ENCODE measurements at places on chromosomes 13 and 19.

- no peak for DNase-seq
These were observed 198.2 kb downstream of the SLC7A1 start for GRCh38 chr13:29397265-29397664.

- DNase-seq: no peak
These were observed 54.0 kb downstream of the DOCK9 start for GRCh38 chr13:98923641-98924397.

DNA sequence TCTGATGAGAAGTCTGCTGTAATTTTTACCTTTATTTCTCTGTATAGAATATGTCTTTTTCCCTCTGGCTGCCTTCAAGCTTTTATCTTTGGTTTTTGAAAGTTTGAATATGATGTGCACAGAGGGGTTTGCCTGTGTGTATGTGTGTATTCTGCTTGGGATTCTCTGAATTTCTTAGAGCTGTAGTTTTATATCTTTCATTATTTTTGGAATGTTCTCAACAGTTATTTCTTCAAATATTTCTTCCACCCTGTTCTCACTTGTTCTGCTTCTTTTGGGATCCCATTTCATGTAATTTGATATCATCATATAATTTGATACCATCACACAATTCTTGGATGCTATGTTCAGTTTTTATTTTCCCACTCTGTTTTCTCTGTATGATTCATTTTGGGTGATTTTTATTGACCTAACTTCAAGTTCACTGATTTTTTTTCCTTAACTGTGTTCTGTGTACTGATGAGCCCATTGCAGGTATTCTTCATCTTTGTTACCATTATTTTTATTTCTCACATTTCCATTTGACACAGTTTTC, 7.5 kb downstream of the COG3 start:
- no peak for DNase-seq

GRCh38 chr13:73025217-73026012, 33.4 kb upstream of the KLF5 start:
- DNase-seq: no peak

DNA sequence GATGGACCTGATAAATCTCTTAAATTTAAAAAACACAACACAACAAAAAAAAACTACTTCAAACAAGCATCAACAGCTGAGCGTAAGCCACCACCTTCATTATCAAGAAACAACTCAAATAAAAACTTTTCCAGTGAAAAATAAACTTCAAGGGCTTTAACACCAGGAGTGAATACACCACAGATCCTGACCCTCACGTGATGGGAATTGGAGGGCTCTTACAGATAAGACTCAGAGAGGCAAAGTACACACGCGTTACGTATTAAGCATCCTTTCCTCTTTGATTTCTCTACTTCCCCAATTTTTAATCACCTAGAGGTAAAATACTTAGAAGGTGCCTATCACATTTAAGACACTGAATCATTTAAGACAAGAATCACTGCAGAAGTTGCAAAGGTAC, 573 bp upstream of the STARD13 start:
- DNase-seq: no peak

DNA sequence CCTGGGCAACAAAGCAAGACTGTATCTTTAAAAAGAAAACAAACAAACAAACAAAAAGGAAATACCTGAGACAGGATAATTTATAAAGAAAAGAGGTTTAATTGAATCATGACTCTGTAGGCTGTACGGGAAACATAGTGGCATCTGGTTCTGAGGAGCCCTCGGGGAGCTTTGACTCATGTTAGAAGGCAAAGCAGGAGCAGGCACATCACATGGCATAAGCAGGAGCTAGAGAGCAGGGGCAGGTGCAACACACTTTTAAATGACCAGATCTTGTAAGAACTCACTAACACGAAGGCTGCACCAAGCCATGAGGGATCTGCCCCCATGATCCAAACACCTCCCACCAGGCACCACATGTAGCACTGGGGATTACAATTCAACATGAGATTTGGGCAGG, 13.2 kb upstream of the OR10H2 start:
- DNase-seq: no peak

- no peak for DNase-seq
These were observed 27.3 kb downstream of the COG6 start for GRCh38 chr13:39682788-39683187.

DNA sequence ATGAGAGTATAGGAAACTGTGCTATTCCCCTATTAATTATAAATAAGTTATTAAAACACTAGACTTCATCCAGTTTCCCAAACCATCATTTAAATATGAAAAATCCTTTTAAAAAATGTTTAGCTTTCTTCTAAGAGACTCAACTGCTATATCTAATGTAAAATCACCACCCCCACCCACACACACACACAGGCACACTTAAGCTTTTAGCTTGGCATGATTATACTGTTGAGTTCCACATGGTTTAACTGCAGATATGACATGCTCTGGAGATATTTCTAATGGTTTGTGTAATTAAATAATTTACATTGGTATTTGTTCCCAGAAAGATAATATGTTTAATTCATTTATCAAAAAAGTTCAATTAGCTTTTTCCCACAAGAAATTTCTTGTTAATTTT, 1700.1 kb upstream of the SLC10A2 start:
- no peak for DNase-seq

DNA sequence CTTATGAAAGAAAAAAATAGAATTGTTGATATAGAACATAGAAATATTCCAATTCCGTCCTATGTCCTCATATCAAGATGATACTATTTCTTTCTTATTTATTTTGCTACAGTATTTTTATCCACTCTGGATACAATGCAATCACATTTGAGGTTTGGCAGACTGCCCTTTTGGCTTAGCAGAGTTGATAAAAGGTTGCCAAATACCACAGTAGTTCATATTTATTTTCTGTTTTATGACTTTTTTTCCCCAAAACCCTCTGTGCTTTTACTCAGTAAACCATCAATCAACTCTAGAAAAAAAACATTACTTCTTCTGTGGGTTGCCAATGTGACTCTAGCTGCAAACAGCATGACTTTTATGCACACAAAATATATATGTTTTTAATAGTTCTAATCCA, 424.5 kb downstream of the PCDH9 start:
- no peak for DNase-seq

DNA sequence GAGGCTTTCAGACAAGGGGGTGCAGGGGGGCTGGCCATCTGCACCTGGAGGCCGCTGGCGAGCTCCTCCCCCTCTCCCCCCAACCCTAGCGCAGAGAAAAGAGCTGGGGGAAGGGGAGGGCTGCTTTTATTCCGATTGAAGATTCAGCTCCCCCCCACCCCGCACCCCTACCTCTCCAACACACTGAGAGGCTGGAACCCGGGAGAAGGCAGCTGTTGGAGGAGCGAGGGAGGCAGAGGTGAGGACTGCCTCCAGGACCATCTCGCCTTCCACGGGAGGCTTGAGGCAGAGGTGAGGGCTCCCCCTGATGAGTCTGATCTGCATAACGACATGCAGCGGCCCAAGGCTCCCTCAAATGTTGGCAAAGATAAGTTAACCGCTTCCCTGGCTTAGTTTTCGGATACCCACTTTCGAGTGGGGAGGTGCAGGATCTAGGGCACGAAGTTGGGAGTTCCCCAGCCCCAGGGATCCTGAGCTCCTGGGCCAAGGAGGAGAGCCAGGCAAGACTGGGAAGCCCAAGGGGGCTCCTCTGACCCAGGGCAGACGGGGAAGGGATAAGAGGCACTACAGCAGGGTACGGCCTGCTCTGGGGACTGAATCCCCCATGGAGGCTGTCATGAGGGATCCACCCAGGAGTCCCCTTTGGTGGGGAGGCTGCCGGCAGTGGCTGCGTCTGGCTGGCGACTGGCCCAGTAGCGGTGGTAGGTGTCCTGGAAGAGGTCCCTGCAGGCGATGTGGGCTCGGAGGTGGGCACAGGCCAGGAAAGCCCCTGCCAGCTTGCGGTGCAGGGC, 1.2 kb upstream of the NUMBL start:
- no peak for DNase-seq

DNA sequence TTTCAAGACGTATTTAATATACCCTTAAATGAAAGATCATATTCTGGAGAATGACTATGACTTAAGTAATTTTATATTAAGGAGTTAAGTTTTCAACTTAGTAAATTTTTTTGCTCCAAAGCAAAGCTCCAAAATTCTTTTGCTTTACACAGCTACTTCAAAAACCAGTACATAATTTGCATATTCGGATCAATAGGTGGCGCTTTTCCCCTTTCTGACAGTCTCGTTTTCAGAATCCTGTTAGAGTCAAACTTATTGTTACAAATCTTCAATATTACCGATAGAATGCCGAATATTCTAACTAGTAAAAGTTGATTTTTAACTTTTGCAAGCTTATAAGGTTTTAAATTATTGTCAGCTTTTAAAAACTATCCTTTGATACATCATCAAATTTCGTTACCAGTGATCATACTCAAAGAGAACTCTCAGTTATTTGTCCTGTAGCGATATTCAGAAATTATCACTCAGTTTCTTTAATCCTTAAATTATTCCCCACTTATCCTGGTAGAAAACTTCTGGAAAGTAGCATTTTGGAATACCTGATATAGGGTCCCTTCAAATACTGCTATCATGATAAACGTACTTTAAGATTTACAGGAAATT, 852.7 kb upstream of the KLHL1 start:
- DNase-seq: no peak

DNA sequence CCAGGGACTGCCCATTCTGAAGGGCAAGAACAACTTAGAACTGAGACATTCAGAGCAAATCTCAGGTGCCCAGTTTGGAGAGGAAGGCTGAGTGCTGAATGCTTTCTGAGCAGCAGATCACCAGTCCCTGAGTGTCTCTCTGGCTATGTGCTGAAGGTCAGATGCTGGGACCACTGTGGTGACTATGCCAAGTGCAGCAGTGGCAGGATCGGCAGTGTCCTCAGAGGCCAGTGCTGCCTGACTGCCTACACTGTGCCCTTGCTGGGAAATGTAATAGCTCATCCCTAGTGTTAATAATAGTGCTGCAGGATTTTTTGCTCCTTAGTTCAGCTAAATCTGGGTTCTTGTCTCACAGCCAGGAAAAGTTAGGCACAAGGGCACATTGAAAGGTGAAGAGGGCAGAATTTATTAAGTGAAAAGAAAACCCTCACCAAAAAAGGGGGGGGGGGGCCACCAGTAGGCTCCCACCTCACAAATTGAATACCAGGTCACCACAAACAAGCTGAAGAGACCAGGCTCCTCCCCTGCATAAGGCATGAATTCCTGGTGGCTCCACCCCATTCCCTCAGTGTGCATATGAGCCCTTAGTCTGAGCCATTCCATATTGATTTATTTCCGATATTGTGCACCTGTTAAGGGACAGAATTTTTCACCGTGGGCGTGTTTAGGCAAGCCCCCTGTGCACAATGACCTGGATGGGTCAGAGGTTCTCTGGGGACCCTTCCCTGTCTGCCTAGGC, 18.5 kb downstream of the RFXAP start:
- DNase-seq: no peak

DNA sequence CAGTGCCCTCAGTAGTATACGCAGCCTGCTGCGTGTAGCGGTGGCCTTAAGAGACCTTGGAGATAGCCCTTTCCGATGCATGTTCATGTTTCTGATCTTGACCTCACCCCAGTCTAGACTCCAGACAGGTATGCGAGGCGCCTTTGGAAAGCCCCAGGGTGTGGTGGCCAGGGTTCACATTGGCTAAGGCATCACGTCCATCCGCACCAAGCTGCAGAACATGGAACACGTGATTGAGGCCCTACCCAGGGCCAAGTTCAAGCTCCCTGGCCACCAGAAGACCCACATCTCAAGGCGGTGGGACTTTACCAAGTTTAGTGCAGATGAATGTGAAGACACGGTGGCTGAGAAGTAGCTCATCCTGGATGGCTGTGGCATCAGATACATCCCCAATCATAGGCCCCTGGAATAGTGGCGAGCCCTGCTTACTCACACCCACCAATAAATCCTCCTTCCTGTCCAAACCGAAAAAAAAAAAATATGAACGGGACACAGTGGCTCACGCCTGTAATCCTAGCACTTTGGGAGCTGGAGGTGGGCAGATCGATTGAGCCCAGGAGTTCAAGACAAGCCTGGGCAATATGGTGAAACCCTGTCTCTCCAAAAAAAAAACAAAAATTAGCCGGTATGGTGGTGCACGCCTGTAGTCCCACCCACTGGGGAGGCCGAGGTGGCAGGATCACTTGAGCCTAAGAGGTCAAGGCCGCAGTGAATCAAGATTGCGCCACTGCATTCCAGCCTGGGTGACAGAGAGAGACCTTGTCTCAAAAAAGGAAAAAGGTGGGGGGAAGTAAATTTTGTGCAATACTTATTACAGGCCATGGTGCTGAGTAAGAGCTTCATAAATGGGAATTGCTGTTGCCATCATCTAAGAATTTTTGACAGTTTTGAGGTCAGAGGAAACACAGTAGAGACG, 12.4 kb upstream of the CBLC start:
- DNase-seq: peak; percentile 68

- DNase-seq: no peak
These were observed 95.3 kb upstream of the SLC15A1 start for GRCh38 chr13:98847780-98848179.

- no peak for DNase-seq
These were observed 101.2 kb downstream of the RFC3 start for GRCh38 chr13:33919120-33919519.

DNA sequence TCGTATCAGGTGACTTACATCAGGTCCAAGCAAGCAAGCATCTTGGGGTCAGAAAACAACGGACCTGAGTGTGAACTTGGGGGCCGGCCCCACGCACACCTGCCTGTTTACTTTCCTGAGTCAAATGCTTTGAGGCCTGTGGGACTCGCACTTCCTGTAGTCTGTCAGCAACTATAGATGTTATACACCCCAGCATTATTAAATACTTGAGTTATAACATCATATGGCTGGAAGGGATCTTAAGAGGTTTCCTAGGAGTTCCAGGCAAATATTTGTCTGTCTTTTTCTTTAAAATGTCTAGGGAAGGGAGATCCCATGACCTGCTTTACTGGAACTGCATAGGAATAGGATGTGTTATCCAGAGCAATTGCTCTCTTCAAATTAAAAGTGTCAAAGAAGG, 280.6 kb downstream of the SHISA2 start:
- DNase-seq: no peak

GRCh38 chr13:50989476-50989875, 79.9 kb downstream of the RNASEH2B start:
- no peak for DNase-seq

DNA sequence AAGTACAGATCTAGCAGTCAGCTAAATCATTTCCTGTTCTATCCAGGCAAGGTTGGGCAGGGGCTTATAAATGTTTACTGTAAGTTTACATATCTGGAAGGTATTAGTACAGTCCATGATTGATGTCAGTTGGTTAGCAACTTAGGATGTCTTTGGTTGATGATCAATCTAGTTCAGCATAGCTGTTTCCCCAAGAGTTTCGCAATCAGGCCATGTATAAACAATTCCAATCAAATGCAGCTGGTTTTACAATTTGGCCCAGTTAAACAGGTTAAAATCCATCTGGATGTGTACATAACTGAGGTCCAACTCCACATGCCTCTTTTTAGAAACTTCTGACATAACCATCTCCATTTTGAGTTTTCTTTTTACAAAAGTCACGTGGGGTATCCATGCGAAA, 6.9 kb downstream of the ZNF221 start:
- DNase-seq: no peak

Measured in CD4-positive, alpha-beta T cell treated with Interferon alpha-2 for 1 hour (primary cell).